ENCODE measurements at places on chromosomes 2 and 18. TPM values are rescaled to one million over a fixed set of nuclear protein-coding genes. Genes with fewer than 3 reads are reported as not detected.

DNA sequence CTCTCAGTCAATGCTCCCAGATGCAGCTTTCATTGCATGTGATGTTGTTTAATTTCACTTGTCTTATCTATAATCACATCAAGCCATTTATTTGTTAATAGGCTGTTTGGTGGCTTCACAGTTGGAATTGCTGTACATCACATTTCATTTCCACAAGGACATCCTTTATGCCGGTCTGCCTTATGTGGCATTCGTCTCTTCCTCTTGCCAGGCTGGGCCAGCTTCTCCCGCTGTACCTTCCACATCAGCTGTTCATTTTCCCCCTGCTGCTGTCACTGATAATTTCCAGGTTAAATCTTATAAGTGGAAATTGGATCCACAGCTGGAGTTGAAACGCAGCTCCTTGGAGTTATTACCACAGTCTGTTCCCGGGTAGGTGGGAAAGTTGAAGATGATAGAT, 110.6 kb downstream of the DPP10 start:
- no peaks in the 10 kb centered on the region for H3K27me3 ChIP-seq
- no peak overlapping the region for H3K27ac ChIP-seq
- no peak for DNase-seq
- H3K36me3 ChIP-seq = no peaks in the 10 kb centered on the region
- no peaks in the 10 kb centered on the region for H3K4me1 ChIP-seq

DNA sequence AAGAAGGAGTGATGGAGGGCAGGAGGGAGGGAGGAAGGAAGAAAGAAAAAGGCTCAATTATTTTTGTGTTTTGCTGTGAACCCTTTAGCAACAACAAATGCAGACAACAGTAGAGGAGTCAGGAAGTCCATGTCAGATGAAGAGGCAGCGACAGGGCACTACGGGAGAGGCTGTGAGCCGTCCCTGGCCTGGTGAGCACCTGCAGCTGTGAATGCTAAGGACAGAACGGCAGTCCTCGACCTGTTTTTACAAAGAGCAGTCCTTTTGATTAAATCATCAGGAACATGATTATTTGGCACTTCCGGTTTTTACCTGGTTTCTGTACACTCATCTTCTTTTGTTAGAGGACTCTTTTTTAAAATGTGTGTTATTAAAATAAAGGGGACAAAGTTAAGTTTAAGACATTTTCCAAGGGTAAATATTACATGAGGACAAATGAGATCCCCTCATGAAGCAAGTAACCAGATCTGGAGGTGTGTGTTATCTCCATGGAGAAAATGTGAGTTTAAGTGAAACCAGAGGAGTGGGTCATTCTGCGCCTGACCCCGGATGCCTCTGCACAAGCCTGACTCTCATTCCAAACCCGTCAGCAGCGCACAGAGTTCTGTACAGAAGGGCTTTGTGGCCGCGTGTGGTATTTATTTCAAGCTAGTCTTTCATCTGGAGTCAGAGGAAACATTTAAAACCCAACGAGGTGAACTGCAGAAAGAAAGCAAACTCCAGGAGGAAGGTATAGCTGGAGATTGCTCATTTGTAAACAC, 492.5 kb downstream of the SOX11 start:
- DNase-seq = no peak
- H3K27ac ChIP-seq = no peak overlapping the region
- no peaks in the 10 kb centered on the region for H3K27me3 ChIP-seq
- no peaks in the 10 kb centered on the region for H3K36me3 ChIP-seq

C18orf54 gene
- total RNA-seq = 20.0 TPM

CCT4 gene
- total RNA-seq = 146 TPM

- H3K4me1 ChIP-seq = no peaks in the 10 kb centered on the region
- no peak for DNase-seq
- H3K27ac ChIP-seq = no peak overlapping the region
- no peaks in the 10 kb centered on the region for H3K36me3 ChIP-seq
- no peak overlapping the region for H3K4me3 ChIP-seq
- no peaks in the 10 kb centered on the region for H3K27me3 ChIP-seq
Observed at GRCh38 chr2:193496786-193497185, 1302.1 kb upstream of the TMEFF2 start.

COLEC12 gene
- total RNA-seq = 0.20 TPM

FAM110C gene
- total RNA-seq = not detected

- H3K36me3 ChIP-seq = peaks cover 4% of the 10 kb centered on the region
- DNase-seq = no peak
- H3K4me1 ChIP-seq = peaks cover 4% of the 10 kb centered on the region
- H3K27me3 ChIP-seq = peaks cover 2% of the 10 kb centered on the region
- H3K27ac ChIP-seq = no peak overlapping the region
Observed at GRCh38 chr2:132621131-132621875, 48.7 kb downstream of the LYPD1 start.

NT5DC4 gene
- total RNA-seq = not detected

DNA sequence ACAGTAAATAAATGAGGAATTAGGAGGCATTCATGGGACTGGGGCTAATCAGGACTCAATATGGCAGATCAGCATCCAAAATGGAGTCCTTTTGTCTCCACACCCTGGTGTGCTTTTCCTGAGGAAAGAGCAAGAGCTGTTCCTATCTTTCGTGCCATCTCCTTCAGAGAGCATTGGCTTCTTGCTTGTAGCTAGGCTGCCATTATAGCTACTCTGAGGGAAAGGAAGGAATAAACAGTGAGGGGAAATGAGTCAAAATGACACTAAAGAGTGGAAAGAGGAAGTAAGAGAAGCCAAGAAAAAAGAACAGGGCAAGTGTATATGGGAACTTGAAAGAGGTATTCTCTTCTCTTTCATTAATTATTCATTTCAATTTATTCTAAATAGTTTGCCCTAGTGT, 8.4 kb upstream of the NMI start:
- DNase-seq = no peak
- no peaks in the 10 kb centered on the region for H3K27me3 ChIP-seq
- no peaks in the 10 kb centered on the region for H3K36me3 ChIP-seq
- no peak overlapping the region for H3K4me3 ChIP-seq
- H3K4me1 ChIP-seq = no peaks in the 10 kb centered on the region

- H3K4me3 ChIP-seq = peak overlapping the region; percentile 88
- no peaks in the 10 kb centered on the region for H3K27me3 ChIP-seq
Observed at GRCh38 chr18:63936156-63936931, 12.8 kb upstream of the HMSD start.

- peaks cover 2% of the 10 kb centered on the region for H3K27me3 ChIP-seq
- H3K4me1 ChIP-seq = peaks cover 7% of the 10 kb centered on the region
- no peaks in the 10 kb centered on the region for H3K36me3 ChIP-seq
- no peak overlapping the region for H3K27ac ChIP-seq
- no peak for DNase-seq
Observed at GRCh38 chr2:16760426-16760825, 94.8 kb upstream of the CYRIA start.

GRCh38 chr2:176121190-176122051, 1.1 kb upstream of the HOXD9 start:
- H3K4me3 ChIP-seq = no peak overlapping the region
- H3K27ac ChIP-seq = no peak overlapping the region
- H3K27me3 ChIP-seq = peaks cover 51% of the 10 kb centered on the region

- no peaks in the 10 kb centered on the region for H3K36me3 ChIP-seq
- H3K4me1 ChIP-seq = peaks cover 3% of the 10 kb centered on the region
- H3K27ac ChIP-seq = no peak overlapping the region
- H3K27me3 ChIP-seq = no peaks in the 10 kb centered on the region
- DNase-seq = peak; percentile 10
Observed at GRCh38 chr18:79600141-79600540, 79.5 kb upstream of the CTDP1 start.

GRCh38 chr2:51612387-51612786, 580.5 kb upstream of the NRXN1 start:
- no peak overlapping the region for H3K27ac ChIP-seq
- H3K36me3 ChIP-seq = peaks cover 35% of the 10 kb centered on the region
- no peak overlapping the region for H3K4me3 ChIP-seq
- no peak for DNase-seq

GRCh38 chr18:77208964-77209363, 40.7 kb upstream of the GALR1 start:
- H3K27ac ChIP-seq = no peak overlapping the region
- H3K4me3 ChIP-seq = no peak overlapping the region
- H3K36me3 ChIP-seq = no peaks in the 10 kb centered on the region
- peaks cover 20% of the 10 kb centered on the region for H3K4me1 ChIP-seq
- peaks cover 3% of the 10 kb centered on the region for H3K27me3 ChIP-seq
- no peak for DNase-seq

DNA sequence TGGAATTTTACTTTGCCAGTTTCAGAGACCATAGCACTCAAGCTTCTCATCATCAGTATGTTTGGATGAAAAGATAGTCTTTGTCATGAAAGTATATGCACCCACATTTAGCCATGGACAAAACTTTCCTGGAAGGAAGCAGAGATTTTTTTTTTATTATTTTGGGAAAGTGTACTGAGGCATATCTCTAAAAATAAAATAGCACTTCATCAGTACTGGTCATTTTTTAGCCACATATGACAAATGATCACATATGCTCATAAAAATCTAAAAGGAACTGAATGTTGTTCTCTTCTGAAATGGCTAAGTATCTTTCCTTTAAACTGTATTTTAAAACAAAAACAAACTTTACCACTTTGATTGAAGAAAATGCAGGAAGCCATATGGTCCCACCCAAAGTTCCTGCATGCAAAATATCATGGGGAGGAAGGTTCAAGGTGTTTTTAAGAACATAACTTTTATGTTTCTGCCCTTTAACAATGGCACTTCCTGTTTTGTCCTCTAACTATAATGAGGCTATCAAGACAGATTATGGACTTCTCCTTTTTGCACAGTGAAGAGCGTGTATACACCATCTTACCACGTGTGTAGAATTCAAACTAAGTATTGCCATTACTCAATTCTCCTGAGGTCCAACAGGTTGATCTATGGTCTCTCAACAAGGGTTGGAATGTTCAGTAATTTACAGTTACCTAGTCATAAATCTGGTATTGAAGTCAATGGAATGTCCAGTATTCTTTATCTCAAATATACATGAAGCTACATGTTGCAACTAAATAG, 77.1 kb upstream of the SLC39A10 start:
- H3K4me3 ChIP-seq = no peak overlapping the region
- H3K27ac ChIP-seq = no peak overlapping the region
- no peaks in the 10 kb centered on the region for H3K4me1 ChIP-seq
- DNase-seq = no peak
- no peaks in the 10 kb centered on the region for H3K36me3 ChIP-seq

AKAIN1 gene
- total RNA-seq = 14.1 TPM

GPR35 gene
- total RNA-seq = 1.5 TPM

DNA sequence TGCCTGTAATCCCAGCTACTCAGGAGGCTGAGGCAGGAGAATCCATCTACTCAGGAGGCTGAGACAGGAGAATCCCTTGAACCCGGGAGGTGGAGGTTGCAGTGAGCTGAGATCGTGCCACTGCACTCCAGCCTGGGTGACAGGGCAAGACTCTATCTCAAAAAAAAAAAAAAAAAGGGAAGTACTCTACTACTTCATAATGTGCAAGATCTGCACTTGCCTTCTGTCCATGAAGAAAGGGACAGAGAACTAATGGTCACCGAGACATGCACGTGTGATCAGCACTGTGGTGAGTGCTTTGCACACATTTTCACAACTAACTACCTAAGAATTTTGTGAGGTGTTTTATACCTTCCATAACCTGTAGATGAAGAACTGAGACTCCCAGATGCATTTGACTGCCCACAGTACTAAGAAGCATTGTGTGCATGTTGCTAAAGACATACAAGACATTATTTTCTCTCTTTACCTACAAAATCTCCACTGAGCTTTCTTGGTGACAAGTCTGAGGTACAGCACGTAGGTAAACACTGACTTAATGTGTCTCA, 784.8 kb upstream of the ID2 start:
- H3K27ac ChIP-seq = no peak overlapping the region
- DNase-seq = no peak
- no peaks in the 10 kb centered on the region for H3K27me3 ChIP-seq
- no peak overlapping the region for H3K4me3 ChIP-seq

GRCh38 chr18:13246591-13246990, 28.0 kb downstream of the LDLRAD4 start:
- peaks cover 8% of the 10 kb centered on the region for H3K36me3 ChIP-seq
- peaks cover 2% of the 10 kb centered on the region for H3K4me1 ChIP-seq
- no peak for DNase-seq
- no peak overlapping the region for H3K4me3 ChIP-seq
- H3K27ac ChIP-seq = no peak overlapping the region

DNA sequence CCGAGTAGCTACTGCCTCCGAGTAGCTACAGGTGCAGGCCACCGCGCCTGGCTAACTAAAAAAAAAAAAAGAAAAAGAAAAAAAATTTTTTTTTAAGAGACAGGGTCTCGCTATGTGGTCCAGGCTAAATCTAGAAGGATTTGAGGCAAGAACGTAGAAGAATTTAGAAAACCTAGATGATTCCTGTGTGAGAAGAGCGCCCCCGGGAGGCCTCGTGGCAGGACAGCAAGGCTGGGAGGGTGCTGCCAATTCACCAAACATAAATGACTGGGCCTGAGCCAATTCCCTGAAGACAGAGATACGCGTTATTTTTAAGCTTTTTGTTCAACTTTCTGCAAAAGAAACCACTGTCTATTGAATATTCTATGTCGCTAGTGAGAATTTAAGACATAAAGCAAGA, 90.1 kb upstream of the TGFA start:
- peaks cover 2% of the 10 kb centered on the region for H3K27me3 ChIP-seq
- H3K27ac ChIP-seq = no peak overlapping the region
- H3K4me3 ChIP-seq = no peak overlapping the region

DNA sequence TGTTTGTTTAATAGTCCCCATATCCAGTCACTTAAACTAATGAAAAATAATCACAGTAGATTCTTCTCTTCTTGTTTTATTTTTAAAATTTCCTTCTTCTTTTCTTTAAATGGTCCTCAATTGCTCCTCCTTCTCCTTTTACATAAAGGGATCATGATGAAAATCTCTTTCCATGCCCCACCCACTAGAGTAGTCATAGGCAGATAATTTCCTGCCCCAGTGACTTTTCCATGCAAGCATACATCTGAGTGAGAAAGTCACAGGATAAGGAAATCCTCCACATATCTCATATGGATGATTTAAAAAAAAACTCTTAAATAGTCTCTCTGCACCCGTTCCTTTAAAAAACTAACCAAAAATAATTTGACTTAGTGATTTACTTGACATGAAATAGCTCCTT, 552.3 kb upstream of the SETBP1 start:
- no peak overlapping the region for H3K4me3 ChIP-seq
- DNase-seq = no peak
- no peaks in the 10 kb centered on the region for H3K27me3 ChIP-seq
- no peaks in the 10 kb centered on the region for H3K4me1 ChIP-seq

CXCR4 gene
- 215 TPM for total RNA-seq

GRCh38 chr2:216636551-216637450, 3.6 kb downstream of the IGFBP2 start:
- peak overlapping the region; percentile 84 for H3K27ac ChIP-seq
- H3K4me3 ChIP-seq = peak overlapping the region; percentile 98
- peaks cover 5% of the 10 kb centered on the region for H3K36me3 ChIP-seq
- H3K4me1 ChIP-seq = peaks cover 29% of the 10 kb centered on the region
- peak; percentile 61 for DNase-seq
- H3K27me3 ChIP-seq = peaks cover 29% of the 10 kb centered on the region

DNAJC5G gene
- total RNA-seq = not detected

GATA6 gene
- 0.42 TPM for total RNA-seq

- H3K4me1 ChIP-seq = peaks cover 5% of the 10 kb centered on the region
- H3K4me3 ChIP-seq = no peak overlapping the region
- no peak for DNase-seq
- peaks cover 8% of the 10 kb centered on the region for H3K36me3 ChIP-seq
- no peak overlapping the region for H3K27ac ChIP-seq
- H3K27me3 ChIP-seq = no peaks in the 10 kb centered on the region
Observed at GRCh38 chr2:197071790-197072436, 145.4 kb upstream of the PGAP1 start.

DSC2 gene
- 31.4 TPM for total RNA-seq

SH3RF3 gene
- total RNA-seq = 1.7 TPM

GRCh38 chr2:239312081-239312511, 88.7 kb downstream of the HDAC4 start:
- H3K27me3 ChIP-seq = peaks cover 6% of the 10 kb centered on the region
- H3K27ac ChIP-seq = no peak overlapping the region
- H3K4me3 ChIP-seq = no peak overlapping the region
- peaks cover 53% of the 10 kb centered on the region for H3K4me1 ChIP-seq
